ENCODE measurements at places on chromosomes 7 and 10.

DNA sequence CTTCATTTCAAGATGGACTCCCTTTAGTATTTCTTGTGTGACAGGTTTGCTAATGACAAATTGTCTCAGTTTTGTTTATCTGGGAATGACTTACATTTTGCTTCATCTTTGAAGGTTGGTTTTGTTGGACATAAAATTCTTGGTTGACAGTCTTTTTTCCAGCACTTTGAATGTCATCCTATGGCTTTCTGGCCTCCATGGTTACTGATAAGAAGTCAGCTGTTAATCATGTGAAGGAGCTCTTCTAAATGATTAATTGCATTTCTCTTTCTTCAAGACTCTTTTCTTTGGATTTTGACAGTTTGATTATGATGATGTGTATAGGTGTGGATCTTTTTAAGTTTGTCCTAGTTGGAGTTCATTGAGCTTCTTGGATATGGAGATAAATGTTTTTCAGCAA is 26.9 kb upstream of the HHEX start:
- DNase-seq, result no peak

DNA sequence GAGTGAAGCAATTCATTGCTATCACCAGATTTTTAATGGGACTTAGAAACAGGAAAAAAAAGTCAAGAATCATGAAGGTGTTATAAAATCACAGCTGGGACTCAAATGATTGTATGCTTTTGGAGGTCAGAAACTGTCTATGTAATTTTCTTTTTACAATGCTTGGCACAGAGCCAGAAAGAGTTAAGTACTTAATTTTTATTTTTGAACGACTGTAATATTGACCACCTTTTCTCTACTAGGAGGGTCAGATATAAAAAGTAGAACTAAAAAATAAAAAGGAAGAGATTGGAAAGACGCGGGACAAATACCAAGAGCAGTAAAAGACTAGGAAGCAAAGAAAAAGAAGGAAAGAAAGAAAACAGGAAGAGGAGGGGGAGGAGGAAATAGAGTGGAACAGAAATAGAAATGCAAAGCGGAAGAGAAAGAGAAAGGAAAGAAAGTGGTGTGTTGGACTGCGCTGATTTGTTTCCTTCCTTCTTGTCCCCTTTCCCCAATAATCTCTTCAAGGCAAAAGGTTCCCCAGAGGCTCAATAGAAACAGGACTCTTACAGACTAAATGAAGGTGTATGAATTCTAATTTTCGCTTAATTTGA is 23.2 kb upstream of the C1GALT1 start:
- DNase-seq, result no peak

GRCh38 chr7:70953331-70953741 is 178.6 kb upstream of the GALNT17 start:
- no peak for DNase-seq

DNA sequence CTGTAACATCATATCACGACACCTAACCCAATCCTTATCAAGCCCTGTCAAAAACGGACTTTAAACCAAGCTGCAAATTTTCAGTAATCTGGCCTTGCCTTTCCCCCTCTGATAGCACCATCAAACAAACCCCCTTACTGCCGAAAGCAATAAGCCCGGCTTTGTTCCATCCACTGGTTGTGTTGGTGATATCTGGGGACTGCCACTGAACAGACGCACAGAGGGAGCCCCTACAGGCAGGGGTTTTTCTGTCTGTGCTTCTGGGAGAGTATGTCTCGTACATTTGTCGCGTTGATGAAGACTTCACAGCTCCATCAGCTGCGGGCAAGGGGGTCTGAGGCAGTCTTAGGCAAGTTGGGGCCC is 550 bp upstream of the PLAU start:
- no peak for DNase-seq

GRCh38 chr10:117762819-117763172 is 220.2 kb downstream of the EMX2 start:
- no peak for DNase-seq

GRCh38 chr10:4778761-4779160 is 47.2 kb upstream of the AKR1E2 start:
- DNase-seq, result no peak

GRCh38 chr7:84484502-84485079 is 290.0 kb upstream of the SEMA3A start:
- DNase-seq, result no peak

Data from bone marrow (tissue), 2 donors.